CD8-positive, alpha-beta memory T cell (primary cell): ENCODE measurements at places on chromosomes 1 and 21.

GRCh38 chr1:8167936-8168335, 141.8 kb upstream of the ERRFI1 start:
- no peak for DNase-seq

GRCh38 chr1:15328351-15329103, 81.2 kb upstream of the EFHD2 start:
- DNase-seq = no peak

DNA sequence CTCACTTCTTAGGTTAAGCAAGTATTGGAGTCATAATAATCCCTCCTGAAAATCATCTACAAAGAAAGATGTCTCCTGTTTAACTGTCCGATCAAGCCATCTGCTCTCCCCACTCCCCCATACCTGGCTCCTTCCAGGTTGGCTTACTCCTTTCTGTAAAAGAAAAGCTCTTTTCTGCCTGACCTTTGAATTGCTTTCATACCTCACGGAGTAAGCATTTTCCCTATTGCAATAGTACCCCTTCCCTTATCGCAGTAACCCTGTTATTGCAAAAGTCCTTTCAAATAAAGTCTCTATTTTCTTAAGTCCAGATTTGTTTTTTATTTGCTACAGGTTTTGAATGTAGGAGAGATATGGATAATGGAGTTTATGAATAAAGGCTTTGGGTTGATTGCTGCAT, 150.4 kb downstream of the GRIK1 start:
- no peak for DNase-seq

- no peak for DNase-seq
Measured at GRCh38 chr1:58779801-58780382, 4.0 kb downstream of the JUN start.

DNA sequence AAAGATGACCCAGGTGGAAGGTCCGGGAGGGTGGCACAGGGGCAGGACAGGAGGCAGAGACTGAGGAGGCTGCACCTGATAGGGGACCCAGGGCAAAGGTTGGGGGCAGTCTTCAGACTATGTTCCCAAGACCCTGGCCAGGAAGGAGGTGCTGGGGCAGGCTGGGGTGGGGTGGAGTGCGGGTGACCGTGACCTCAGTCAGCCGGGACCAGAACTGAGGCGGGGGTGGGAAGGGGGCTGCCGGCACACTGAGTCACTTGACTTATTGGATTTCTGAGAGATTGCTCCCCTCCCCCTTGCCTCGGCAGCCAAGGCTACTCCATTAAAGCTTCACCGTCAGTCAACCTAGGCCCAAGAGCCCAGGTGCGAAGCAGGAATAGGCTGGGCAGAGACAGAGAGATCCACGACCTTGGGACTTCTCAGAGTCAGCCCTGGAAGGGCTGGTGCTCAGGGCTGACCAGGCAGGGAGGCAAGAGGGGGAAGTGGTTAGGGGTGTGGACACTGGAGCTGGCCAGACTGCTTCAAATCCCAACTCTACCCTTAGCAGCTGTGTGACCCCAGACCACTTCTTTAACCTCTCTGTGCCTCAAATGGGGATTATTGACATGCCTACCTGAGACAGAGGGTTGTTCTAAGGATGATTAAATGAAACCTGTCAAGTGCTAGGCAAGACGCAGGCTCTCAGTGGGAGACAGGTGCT, 47.9 kb upstream of the LAPTM5 start:
- no peak for DNase-seq

DNA sequence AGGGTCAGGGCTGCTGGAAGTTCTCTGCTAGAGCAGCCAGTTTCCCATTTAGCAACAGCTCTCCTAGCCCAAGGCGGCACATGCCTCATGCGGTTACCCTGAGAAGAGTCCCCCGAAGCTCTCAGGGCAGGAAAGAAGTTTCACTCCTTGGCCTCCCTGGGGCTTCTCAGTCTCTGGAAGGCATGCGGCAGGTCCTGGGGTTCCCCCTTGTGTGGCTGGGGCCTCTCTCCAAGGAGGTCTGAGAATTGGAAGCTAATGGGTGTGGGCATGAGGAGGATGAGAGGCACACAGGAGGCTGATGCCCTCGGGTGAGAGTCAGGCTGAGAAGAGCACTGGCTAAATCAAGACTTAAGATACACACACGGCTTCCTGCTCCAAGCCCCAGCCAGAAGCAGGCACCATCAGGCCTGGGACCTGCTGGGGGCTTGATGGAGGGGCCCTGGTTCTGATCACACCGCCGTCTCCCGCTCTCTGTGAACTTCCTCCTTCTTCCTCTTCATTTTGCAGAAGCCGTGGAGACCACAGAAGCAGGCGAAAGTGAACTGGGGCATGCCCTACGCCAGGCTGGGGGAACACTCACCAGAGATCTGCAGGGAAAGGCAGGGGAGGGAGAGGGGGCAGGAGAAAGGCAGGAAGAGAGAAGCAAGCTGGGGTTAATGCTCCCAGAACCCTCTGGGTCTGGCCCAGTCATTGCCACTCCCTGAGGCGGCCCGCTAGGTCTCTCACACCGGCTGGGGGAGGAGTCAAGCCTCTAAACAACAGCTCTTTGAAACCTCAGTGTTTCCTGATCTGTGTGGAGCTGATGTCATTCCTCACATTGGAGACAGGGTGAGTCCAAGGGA, 15.1 kb downstream of the BLACAT1 start:
- DNase-seq = peak; percentile 59

- DNase-seq = no peak
Measured at GRCh38 chr1:47696404-47696736, 258.5 kb downstream of the FOXD2 start.

DNA sequence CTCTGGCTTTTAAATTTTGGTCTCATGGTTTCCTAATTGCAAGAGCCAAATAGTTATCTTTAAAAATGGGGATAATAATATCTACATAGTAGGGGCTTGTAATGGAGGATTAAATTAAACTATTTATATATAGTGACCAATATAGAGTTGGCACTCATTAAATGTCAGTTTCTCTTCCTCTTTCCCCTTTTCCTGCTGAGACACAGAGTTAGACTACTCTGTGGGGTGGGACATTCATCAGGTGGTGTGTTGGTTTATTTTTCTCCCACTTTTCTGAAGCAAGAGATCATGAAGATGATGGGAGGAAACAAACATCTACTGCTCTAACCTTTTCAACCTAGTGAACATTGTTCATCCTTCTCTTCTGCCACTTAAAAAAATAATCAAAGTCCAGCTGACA, 17.3 kb upstream of the RAP1A start:
- DNase-seq = no peak

GRCh38 chr21:44427241-44428120, 27.8 kb upstream of the LRRC3 start:
- DNase-seq = no peak

- DNase-seq = no peak
Measured at GRCh38 chr1:215830226-215830810, 263.2 kb downstream of the KCTD3 start.

- DNase-seq = no peak
Measured at GRCh38 chr1:209318181-209319056, 265.1 kb upstream of the CAMK1G start.

DNA sequence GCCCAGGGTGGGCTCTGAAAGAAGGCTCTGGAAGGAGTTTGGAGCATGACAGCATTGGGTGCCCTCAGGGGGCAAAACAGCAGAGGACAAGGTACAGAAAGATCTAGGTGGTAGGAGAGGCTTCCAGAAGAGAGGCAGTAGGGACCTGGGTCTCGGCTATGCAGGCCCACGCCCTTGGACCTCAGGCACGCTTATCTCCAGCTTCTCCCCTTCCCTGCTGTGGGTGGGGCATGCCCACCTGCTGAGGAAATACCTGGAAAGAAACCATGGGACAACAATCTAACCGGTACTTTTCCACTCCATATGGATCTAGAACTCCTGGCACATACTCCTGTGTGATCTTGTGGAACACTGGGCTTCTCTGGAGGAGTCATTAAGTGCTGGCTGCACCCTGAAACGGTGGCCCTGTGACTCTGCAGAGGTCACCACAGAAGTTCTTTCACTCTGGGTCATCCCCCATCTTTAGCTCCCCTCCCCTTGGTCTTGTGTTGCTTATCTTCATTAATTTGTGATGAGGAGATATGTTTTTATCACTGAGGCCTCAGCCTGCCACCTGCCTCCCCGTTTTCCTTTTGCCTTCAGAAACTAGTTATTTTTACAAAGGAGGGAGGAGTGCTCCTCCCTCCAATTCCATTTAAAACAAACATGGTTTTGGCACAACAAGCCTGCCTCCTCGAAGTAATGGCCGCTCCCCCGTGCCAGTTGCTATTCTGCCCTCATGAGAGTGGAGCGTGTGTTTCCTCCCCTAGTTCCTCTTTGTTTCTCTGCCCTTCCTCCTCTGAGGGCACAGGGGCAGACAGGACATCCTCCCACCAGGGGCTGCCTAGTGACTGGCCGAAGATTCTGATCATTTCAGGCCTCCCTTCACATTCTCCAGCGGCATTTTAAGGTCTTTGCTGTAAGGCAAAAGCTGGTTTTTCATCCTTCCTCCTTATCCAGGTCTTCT, 78.0 kb upstream of the ATP5PO start:
- no peak for DNase-seq

- no peak for DNase-seq
Measured at GRCh38 chr21:45220071-45220481, 67.6 kb downstream of the POFUT2 start.

- DNase-seq = no peak
Measured at GRCh38 chr1:208185801-208186231, 58.4 kb downstream of the PLXNA2 start.

GRCh38 chr1:161502641-161503393, 2.4 kb upstream of the FCGR2A start:
- DNase-seq = no peak

- no peak for DNase-seq
Measured at GRCh38 chr1:161998811-161999210, 24.9 kb downstream of the OLFML2B start.

DNA sequence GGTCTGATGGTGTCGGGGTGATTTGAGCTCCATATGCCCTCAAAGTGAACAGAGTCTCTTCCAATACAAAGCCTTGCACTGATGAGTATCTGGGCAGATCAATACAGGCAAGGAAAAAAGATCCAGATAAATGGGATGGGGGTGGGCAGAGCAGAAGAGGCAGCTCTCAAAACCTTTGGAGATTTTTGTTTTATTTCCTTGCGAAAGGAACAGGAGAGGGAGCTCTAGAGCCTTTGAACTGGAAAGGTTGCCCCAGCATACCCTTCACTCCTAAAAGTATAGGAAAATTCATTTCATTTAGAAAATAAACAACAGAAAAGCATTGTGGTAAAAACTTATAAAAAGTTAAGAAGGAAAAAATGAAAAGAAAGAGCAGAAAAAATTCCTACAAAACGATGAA, 31.4 kb upstream of the OLIG2 start:
- DNase-seq = no peak

- no peak for DNase-seq
Measured at GRCh38 chr1:212077028-212077427, 41.5 kb downstream of the DTL start.

- DNase-seq = no peak
Measured at GRCh38 chr1:158071138-158071537, 77.7 kb downstream of the KIRREL1 start.

DNA sequence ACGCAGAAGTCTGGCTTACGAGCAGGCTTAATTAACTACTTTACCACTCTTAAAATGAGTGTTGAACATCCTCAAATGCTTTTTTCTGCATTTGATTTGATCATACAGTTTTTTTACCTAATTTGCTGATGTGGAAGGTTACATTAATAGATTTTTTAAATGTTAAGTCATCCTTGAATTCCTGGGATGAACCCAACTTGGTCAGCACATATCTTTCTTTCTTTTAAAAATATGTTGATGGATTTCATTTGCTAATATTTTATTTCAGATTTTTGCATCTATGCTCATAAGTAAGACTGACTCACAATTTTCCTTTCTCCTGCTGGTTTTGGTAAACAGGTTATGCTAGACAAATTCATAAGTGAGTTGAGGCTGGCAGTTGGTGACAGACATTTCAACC, 82.9 kb downstream of the LHX4 start:
- no peak for DNase-seq

- no peak for DNase-seq
Measured at GRCh38 chr1:168085401-168085872, 51.3 kb downstream of the GPR161 start.

- no peak for DNase-seq
Measured at GRCh38 chr1:95388031-95388430, 154.0 kb downstream of the RWDD3 start.

DNA sequence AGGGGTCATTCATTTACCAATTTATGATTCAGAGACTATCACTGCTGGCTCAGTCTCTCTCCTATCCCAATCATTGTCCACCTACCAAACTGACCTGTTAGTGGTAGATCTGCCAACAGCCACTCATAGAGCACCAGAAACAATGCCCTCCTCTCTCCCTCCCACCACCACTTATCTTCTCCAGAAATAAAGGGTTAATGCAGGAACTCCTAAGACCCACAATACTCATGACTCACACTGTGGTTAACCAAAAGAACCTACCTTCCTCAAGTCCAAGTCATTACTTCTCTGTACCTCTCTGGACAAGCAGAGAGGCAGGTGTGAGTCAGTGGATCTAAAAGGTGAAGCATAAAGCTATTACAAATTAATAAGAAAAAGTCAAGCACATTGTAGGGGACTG, 40.9 kb upstream of the CAMK1G start:
- DNase-seq = no peak

DNA sequence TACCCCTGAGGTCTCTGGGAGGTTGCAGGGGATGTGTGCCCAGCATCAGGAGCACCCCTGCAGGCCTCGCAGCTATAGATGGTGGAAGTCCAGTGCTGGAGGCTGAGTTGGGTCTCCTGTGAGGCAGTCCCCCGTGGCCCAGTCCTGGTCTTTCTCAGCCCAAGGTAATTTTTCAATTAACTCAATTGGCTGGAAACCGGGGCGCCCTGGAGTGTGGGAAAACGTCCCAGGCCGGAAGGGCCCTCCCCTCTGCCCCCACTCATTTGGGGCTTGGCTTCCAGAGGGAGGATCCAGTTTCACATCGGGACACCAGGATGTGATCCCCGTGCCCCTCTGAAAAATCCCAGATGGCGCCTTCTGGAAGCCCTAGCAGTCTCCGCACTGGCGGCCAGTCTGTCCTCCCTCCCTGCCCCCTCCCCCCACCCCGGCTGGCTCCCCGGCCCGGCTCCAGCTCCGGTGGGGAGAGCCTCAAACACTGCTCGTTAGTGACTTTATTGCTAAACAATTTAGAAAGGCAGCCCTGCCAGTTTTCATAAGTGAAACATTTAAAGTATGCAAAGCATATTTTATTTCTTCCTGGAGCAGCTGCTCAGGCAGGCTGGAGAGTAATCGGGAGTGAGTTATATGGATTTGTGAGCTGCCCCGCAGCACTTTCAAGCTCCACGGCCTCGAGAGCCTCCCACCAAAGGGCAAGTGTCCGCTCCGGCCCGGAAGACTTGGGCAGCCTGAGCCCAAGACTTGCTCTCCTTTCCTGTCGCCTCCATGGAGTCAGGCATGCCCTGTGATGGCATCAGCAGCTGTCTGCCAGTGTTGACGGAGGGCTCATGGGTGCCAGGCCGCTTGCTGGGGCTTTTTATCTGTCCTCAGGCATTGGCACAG, 208.2 kb upstream of the TMEM51 start:
- no peak for DNase-seq

GRCh38 chr1:155078469-155079209, at the start of gene EFNA3:
TSS of gene EFNA3 (plus strand) at chr1:155078837. CDS start at chr1:155078942, 105 bp downstream.
- DNase-seq = peak; percentile 37

GRCh38 chr1:236129306-236129705, 13.0 kb upstream of the GPR137B start:
- no peak for DNase-seq
